IPS DF 6.9 (cell line): ENCODE measurements at places on chromosomes 13 and 19.

DNA sequence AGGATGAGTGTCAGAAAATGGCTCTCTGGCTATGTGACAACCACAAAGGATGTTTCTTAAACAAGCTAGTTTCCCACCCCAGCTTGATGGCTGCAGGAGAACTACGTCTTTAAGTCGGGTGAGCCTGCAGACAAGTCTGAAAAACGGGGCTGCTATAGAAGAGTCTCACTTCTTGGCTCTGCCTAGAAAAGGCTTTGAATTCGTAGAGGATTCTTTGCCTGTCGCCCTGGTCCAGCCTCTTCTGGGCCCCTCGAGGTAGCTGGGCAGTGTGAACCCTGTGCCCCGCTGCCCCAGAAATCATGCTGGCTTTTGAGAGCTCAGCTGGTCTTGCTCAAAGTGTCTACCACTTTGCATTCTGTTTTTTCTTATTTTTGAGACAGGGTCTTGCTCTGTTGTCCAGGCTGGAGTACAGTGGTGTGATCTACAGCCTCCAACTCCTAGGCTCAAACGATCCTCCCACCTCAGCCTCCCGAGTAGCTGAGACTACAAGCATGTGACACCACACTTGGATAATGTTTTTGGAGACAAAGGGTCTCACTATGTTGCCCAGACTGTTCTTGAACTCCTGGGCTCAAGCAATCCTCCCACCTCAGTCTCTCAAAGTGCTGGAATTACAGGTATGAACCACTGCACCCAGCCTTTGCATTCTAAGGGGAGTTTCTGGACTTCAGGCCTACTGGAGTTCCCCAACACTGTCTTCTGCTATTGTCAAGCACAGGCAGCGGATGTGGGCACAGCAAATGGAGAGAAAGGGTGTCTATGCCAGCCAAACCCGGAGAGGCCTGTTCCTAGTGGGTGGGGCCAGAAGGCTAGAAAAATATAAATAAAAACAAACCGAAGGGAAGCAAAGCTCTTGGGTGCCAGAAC, 6.5 kb downstream of the CEBPA start:
- DNase-seq = no peak
- H3K36me3 ChIP-seq = no peaks in the 10 kb centered on the region
- no peaks in the 10 kb centered on the region; the same call in 1 of the 2 replicates for H3K4me1 ChIP-seq

DNA sequence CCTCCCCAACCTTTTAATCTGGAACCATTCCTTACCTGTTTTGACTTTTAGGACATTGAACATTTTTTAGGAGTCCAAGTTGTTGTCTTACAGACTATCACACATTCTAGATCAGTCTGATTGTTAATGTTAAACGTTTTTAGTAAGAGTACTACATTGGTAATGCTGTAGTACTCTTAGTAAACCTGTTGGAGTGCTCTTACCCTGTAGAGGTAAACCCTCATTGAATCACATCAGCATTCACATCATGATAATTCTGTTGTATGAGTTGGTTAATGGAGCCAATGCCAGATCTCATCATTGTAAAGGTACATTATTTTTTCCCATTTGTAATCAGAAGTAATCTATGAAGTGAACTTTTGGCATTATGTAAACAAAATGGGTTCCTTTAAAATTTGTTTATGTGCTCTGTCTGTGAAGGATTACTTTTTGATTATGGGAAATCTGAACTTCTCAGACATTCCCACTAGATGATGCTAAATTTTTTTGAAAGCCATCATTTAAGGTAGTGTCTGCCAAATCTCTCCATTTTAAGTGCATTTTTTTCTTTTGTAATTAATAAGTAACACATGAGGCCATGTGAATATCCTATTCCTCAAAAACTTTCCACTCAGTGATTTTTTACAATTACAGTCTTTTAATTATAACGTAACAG, 55.2 kb downstream of the VWA8 start:
- H3K4me3 ChIP-seq = no peak overlapping the region
- H3K4me1 ChIP-seq = no peaks in the 10 kb centered on the region
- no peaks in the 10 kb centered on the region for H3K36me3 ChIP-seq
- no peak overlapping the region for H3K27ac ChIP-seq
- H3K27me3 ChIP-seq = no peaks in the 10 kb centered on the region
- no peak for DNase-seq

DNA sequence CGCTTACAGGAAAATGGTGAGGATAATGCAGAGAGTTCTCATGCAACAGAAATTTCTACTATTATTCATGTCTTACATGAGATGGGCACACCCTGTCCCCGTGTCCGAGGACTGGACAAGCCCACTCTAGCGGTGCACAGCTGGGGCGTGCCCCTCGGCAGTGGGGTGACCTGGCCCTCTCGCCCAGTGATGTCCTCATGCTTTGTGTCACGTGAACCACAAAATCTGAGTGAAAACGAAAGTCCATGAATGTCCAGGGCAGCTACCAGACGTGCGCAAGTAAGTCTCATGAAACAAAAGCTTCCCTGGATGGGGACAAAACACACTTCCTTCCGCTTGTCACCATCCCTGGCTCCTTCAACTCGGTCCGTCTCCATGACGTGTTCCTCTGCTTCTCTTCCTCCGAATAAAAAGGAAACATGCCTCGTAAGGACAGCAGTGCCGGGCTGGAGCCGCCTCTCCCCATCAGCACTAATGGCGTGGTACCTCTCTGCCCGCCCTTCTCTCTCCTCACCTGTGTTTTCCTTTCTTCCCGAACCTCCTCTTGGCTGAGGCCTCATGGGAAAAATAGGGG, 45.6 kb downstream of the ANKRD10 start:
- H3K4me3 ChIP-seq = no peak overlapping the region
- no peaks in the 10 kb centered on the region for H3K36me3 ChIP-seq
- no peaks in the 10 kb centered on the region for H3K27me3 ChIP-seq
- no peak overlapping the region for H3K27ac ChIP-seq
- DNase-seq = no peak

- H3K4me3 ChIP-seq = no peak overlapping the region
- no peaks in the 10 kb centered on the region for H3K27me3 ChIP-seq
- no peak overlapping the region for H3K27ac ChIP-seq
- DNase-seq = no peak
Measured at GRCh38 chr19:18262144-18262543, 12.1 kb downstream of the IQCN start.

- no peaks in the 10 kb centered on the region for H3K27me3 ChIP-seq
- no peak for DNase-seq
- H3K36me3 ChIP-seq = no peaks in the 10 kb centered on the region
- H3K27ac ChIP-seq = no peak overlapping the region
- H3K4me3 ChIP-seq = no peak overlapping the region
Measured at GRCh38 chr13:112145551-112146360, 78.8 kb downstream of the SOX1 start.

DNA sequence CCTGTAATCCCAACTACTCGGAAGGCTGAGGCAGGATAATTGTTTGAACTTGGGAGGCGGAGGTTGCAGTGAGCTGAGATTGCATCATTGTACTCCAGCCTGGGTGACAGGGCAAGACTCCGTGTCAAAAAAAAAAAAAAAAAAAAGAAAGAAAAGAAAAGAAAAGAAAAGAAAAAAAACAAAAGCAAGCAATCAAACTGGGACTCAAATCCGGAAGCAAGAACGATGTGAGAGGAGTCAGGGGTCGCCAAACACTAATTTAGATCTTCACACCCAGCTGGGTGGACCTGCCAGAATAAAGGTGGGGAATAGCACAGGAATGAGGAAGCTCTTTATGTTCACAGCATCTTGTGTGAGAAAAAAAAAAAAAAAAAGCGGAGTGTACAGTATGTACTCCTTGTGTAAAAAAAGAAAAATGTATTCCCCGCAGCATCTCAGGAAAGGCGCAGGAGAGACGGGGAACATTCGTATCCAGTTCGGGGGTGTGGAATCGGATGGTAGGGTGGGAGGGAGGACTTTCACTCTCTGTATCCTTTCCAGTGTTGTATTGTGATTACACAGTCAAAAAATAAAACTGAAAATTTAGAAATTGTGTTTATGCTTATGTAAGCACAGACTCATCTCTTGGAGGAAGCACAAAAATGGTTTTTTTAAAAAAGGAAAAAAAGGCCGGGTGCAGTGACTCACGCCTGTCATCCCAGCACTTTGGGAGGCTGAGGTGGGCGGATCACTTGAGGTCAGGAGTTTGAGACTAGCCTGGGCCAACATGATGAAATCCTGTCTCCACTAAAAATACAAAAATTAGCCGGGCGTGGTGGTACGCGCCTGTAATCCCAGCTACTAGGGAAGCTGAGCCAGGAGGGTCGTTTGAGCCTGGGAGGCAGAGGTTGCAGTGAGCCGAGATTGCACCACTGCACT, 7.6 kb downstream of the DNAJB1 start:
- no peak for DNase-seq
- H3K36me3 ChIP-seq = peaks cover 11% of the 10 kb centered on the region
- no peaks in the 10 kb centered on the region for H3K4me1 ChIP-seq
- no peak overlapping the region for H3K4me3 ChIP-seq
- no peak overlapping the region for H3K27ac ChIP-seq

DNA sequence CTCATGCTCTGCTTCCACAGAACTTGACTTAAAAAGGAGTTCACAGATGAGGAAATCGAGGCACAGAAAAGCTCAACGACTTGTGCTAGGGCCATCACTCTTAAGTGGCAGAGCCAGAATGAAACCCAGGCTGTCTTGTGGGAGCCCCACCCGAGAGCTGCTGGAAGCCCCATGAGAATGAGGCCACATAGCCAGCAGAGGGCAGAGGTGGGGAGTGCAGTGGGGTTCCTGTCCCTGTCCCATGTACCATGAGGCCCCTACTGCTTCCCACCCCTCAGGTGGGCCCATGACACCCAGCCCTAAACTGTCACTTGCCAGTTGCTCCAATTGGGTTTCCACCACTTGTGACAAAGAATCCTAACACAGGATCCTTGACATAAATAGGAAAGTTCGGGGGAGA, 175.9 kb downstream of the IRS2 start:
- no peaks in the 10 kb centered on the region for H3K4me1 ChIP-seq
- DNase-seq = peak; percentile 5
- H3K27ac ChIP-seq = no peak overlapping the region
- H3K36me3 ChIP-seq = no peaks in the 10 kb centered on the region
- H3K27me3 ChIP-seq = no peaks in the 10 kb centered on the region

DNA sequence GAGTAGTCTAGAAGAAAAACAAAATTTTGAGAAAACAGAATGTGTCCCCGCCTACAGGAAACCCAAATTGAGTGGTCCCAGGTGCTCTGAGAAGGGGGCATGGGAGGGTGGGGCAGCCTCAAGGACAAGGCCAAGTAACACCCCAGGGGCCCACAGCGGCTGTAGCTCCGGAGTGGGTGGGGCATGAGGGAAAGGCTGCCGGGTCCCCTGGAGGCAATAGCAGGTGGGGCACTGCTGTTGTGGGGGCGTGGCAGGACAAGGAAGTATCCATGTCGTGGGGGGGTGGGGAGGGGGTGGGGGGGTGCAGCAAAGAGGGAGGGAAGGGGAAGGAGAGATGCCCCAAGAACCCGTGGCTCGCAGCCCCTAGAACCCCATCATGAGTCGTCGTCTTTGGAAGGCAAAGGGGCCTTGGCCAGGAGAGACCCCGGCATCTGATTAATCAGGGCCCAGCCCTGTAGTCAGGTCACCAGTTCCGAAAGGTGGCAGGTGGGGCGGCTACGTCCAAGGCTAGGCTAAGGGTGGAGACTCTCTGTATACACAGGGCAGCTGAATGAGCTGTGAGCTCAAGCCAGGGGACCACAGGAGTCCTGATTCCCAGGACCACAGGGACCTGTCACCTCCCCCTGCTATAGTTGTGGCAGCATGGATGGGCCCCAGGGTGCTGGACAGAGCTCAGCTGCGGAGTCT, 7.5 kb upstream of the ISYNA1 start:
- no peak overlapping the region for H3K27ac ChIP-seq
- H3K4me1 ChIP-seq = no peaks in the 10 kb centered on the region; the same call in 1 of the 2 replicates
- no peaks in the 10 kb centered on the region for H3K27me3 ChIP-seq
- peaks cover 21% of the 10 kb centered on the region for H3K36me3 ChIP-seq
- no peak overlapping the region for H3K4me3 ChIP-seq

- no peak overlapping the region for H3K27ac ChIP-seq
- no peaks in the 10 kb centered on the region for H3K27me3 ChIP-seq
- H3K36me3 ChIP-seq = no peaks in the 10 kb centered on the region
- no peak for DNase-seq
Measured at GRCh38 chr13:79320433-79320832, 85.6 kb downstream of the RBM26 start.
